ENCODE measurements at places on chromosomes 1 and 21. TPM values are rescaled to one million over a fixed set of nuclear protein-coding genes. Genes with fewer than 3 reads are reported as not detected.

The DMBX1 gene
- total RNA-seq: not detected

The SLC6A17 gene
- not detected for total RNA-seq

The CD101 gene
- total RNA-seq: 0.38 TPM

The PLA2G5 gene
- 65.6 TPM for total RNA-seq

The ST6GALNAC3 gene
- total RNA-seq: 3.9 TPM

The FCRL1 gene
- not detected for total RNA-seq

The TENT5C gene
- total RNA-seq: 18.7 TPM

The ACTL8 gene
- total RNA-seq: not detected

The TMEM81 gene
- total RNA-seq: 2.5 TPM

The SRGAP2C gene
- 14.0 TPM for total RNA-seq

The CD1B gene
- not detected for total RNA-seq

The AMY1B gene
- total RNA-seq: not detected

The KIRREL1 gene
- 11.3 TPM for total RNA-seq

GRCh38 chr21:42563261-42563660 lies 49.6 kb downstream of the SLC37A1 start:
- no peak for DNase-seq

- no peak for DNase-seq
Measured at GRCh38 chr1:34976384-34977209, 8.6 kb downstream of the TMEM35B start.

DNA sequence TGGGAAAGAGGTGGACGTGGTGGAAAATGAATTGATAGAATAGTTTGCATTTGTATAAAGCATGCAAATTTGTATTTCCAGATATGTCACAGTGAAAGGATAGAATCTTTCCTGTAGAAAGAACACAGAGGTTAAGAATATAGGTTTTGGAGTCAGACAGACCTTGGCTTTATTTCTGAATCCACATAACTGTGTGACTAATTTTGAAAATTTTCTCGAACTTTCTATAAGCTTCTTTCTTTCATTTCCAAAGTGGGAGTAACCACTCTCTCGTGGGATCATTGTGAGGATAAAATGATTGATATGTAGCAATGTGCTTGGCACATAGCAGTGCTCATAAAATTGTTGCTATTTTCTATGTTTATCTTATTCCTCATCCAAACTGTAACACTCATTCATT lies 108.8 kb downstream of the DISC1 start:
- DNase-seq: no peak

GRCh38 chr21:28543975-28544374 lies 448.7 kb downstream of the LTN1 start:
- no peak for DNase-seq

GRCh38 chr1:40161888-40162397 lies 756 bp downstream of the RLF start:
- DNase-seq: no peak

DNA sequence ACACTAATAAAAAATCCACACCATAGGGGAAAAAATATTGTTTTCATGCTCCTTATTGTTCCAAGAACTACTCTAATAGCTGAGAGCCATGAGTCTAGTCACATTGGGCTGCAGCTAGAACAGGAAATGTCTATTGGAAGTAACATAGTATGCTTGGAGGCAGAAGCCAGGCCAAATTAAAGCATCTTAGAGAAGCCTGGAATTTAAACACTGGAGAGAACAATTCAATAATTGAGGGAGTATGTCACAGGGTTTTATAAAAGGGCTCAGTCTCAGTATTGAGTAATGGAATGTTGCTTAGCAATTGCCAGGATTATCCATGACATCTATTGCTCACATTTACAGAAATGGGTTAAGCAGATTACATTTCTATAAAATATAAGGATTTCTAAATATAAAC lies 471.3 kb downstream of the LMO4 start:
- no peak for DNase-seq

- DNase-seq: no peak
Measured at GRCh38 chr1:210489491-210489890, 160.8 kb downstream of the HHAT start.

- DNase-seq: no peak
Measured at GRCh38 chr21:25535849-25536248, 71.4 kb downstream of the MRPL39 start.

DNA sequence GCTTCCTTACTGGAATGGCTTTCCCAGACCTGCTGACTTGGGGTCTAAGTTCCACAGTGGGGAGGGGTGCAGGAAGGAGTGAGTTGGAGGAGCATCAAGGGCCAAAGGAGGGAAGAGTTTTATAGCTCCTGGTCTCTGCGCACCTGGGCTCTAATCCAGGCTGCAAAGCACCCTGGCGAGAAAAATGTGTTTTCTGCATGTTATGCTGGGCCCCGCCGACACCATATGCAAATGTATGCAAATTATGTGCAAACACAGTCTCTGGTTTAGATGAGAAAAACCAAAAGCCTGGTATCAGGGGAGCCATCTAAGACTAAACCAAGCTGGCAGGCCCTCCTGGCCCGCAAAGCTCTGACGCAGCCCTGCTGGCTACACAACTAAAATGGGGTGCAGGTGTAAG lies 95.0 kb downstream of the VWA5B1 start:
- no peak for DNase-seq

DNA sequence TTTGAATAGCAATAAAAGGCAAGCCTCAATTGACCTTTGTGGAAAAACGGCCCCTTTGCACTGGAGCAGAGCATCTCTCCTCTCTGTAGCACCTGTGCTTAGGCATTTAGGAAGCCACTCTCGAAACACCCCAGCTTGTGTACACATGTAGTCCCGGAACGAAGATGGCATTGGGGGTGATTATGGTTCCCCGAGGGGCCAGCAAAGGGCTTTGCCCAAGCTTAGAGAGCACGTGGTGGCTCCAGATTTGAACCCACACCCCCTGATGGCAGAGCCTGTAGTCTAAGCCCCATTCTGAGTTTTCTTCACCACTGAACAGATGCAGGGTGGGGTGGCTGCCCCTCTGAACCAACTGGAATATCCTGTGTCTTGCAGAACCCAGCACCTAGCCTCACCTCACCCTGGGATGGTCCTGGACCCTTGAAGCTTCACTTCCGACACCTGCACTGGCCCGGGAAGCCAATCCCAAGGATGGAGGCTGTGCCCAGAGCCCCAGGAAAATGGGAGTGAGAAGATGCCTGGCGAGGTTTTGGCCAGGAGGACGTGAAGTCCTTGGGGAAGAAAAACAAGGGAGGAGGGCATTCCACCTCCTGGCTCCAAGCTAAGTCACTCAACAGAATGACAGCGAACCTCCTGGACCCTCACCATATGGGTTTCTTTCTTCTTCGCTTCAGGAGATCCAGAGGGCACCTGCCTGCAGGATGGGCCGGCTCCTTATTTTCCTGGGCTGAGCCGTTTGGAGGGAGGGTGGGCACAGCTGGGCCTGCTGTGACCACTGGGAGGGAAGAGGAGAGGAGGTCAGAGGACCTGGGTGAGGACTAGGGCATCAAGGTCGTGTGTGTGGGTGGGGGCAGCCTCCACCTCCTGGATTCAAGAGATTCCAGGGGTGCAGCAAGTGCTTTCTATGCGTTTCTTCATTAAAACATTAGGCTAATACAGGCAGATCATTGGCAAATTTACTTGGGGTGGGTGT lies 37.7 kb downstream of the IGFN1 start:
- no peak for DNase-seq

GRCh38 chr1:160189649-160190625 lies at the start of gene CASQ1:
CASQ1 (plus strand) TSS chr1:160190575; CDS start chr1:160190752, 177 bp downstream.
- no peak for DNase-seq

GRCh38 chr1:60636946-60637345 lies 445.4 kb upstream of the NFIA start:
- no peak for DNase-seq

DNA sequence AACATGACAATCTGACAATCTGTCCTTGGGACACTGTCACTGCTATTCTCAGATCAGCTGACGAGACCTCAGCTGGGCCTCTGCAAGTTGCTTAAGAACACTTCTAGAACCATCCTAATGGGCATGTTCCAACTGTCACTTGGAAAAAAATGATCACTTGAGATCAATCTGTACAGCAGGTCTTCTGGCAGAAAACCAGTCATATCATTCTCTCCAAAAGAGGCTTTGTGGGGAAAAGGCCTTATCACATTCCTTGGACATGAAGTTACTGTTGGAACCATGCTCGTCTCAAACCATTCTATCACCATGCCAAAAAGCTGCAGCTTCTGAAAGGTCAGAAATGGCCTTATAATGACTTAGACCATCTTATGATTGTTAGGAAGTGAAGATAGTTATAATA lies 744.2 kb downstream of the USP25 start:
- DNase-seq: no peak

DNA sequence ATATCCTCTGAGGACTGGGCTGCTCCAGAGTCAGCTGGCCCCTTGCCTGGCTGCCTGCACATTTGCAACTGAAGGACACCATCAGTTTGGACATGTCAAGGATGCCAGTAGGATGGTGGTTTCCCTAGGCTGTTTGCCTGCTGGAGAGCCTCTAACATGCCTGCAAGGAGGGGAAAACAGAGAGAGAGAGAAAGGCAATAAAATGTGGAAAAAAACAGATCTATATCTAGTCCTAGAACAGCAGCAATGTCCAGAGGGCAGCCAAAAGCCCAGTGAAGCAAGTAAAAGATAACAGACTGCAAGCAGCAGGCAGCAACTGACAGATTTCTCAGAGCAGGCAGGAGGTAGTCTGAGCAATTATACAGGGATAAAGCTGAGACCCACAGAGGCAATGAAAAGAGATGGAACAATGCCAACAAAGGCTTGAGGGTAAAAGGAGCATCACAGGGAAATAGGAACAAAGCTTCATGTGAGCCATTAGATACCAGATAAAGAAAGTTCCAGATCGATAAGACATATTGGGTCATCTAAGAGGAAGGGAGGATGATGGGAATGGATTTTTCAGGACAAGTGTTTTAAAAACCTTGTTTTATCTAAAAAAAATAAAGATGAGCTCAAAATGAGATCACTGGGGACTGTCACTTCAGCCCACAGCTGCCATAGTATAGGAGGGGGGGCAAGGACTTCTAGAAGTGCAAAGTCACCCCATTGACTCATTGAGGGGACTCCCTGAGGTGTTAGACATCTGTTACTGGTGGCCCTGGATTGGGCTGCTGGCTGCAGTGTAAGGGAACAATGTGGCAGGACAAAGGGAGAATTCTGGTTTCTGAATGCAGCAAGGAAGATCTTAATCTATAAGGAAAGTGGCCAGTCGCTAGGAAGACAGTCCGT lies 38.6 kb upstream of the GADD45A start:
- peak; percentile 73 for DNase-seq

- DNase-seq: no peak
Measured at GRCh38 chr1:210726621-210727020, 397.9 kb downstream of the HHAT start.

- DNase-seq: no peak
Measured at GRCh38 chr1:2334883-2335534, 56.3 kb downstream of the MORN1 start.

DNA sequence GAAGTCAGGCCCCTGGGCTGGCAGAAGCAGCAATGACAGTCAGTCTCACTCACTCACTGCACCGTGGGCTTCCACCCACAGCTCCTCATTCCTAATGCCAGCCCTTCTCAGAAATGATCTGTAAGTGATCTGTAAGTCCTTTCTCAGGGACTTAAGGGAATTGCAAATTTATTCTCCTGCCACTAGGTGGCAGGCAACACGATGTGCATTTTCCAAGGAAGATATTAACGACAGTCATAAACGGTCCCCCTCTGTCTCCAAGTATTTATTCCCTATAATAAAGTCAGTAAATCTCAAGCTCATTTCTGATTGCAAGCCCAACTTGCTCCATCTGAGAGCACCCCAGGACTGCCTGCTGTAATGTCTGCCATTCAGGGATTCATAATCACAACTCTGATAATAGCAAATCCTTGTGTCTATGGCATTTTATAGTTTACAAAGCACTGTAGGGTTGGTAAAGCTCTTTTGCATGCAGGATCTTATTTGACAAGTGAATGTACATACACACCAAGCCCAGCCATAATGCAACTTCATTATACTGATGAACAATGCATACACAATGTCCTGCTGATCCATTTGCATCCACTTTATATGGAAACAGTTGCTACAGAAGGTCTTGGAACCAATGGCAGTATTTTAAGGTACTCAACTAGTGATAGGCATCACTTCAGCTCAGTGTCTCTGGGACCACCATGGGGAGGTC lies 380.5 kb upstream of the CAMK1G start:
- DNase-seq: no peak

DNA sequence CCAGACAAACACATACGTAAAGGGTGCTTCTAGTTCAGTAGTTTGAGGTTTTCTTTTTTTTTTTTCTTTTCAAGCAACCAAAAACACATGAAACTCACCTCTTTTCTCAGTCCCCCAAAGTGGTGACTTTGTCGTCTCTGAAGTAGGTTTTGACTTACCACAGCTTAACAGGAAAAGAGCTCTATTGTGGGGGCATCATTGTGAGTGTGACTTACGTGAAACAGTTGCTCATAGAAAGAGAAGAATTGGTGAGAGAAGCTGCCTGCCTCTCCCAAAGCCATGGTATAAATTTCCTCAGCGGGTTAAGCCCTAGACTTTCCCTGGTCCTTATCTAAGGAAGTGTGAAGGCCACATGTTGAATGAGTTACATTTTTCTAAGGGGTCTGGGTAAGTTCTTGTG lies 11.9 kb downstream of the FASLG start:
- no peak for DNase-seq

GRCh38 chr1:183675381-183675780 lies 22.3 kb upstream of the APOBEC4 start:
- no peak for DNase-seq

GRCh38 chr1:53317646-53318539 lies 10.0 kb downstream of the LRP8 start:
- DNase-seq: peak; percentile 28

Measured in Right ventricle myocardium inferior (tissue), 1 donor.